Stimulated activated CD8-positive, alpha-beta memory T cell treated with anti-CD3 and anti-CD28 coated beads, Interleukin-4, amount 100 ng/mL, for 1 hour (primary cell): ENCODE measurements at places on chromosomes 6 and 20.

- DNase-seq, result no peak
Observed at GRCh38 chr6:13304101-13304500, 24.2 kb downstream of the TBC1D7 start.

GRCh38 chr6:53728570-53729194, 63.1 kb upstream of the KLHL31 start:
- DNase-seq, result peak; percentile 18

- no peak for DNase-seq
Observed at GRCh38 chr6:53437557-53438202, 88.9 kb upstream of the ELOVL5 start.

DNA sequence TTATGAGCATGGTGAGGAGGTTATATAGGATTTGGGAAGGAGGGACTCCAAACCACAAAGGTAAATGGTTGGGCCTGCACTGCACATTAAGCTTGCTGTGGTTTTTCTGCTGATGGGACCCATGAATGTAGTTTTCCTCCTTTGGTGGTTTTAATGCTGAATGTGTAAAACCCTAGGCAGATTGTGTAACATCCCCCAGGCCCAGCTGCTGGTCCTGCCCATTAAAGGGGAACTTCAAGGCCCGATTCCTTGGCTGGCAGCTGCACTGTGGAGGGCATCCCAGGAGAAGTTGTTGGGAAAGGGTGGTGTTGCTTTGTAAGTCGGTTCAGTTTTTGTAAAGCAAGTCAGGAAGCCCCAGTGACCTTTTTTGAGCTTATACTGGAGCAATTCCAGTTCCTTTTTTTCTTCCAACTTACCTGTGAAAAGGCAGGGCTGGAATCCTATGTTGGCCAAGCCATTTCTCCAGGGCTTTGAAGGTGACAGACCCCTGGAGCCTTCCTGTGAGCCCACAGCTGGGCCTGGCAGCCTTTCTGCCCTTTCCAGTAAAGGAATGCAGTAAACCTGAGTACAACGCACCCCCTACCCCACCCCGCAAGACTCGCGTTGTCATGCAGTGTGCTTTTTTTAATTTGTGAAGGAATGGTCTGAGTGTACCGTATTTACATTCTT, 43.1 kb upstream of the NAA20 start:
- DNase-seq, result no peak

- DNase-seq, result no peak
Observed at GRCh38 chr6:25085756-25086155, 150.0 kb upstream of the RIPOR2 start.

DNA sequence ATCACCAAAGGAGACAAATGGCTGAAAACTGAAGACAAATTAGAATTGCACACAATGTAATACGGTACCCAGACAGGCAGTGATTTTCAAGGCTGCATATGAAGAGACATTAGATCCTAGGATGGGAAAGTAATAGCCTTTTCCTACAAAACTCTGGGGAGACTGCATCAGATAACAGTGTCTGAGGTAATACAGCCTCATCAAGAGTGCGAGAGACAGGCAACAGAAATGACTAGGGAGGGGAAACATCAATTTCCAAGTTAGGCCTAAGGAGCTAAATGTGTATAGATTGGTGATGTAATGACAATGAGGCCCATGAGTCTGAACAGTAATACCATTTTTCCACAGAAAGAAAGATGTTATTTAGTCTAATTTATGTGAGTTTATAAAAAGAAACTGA, 200.3 kb downstream of the HTR1B start:
- DNase-seq, result no peak

DNA sequence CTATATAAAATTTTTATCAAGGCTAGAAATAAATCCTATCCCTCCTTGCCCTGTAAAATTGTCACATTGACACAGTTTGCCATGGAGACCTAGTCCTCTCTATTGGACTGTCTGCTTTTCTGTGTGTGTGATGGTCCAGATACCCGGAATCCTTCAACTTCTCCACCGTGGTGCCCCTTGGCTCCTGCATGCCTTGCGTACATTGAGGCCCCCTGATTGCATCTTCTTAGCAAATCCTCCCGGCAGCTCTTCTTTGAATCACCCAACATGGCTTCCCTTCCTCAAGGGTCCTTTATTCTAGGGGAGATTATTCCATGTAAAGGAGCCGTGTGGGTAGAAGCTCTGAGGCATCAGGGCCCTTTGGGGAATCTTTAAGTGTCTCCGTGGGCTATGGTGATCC, 219.5 kb downstream of the CDC5L start:
- DNase-seq, result no peak

GRCh38 chr20:62603021-62603906, 39.0 kb upstream of the SLCO4A1 start:
- no peak for DNase-seq

- no peak for DNase-seq
Observed at GRCh38 chr6:12666886-12667285, 49.7 kb upstream of the PHACTR1 start.

DNA sequence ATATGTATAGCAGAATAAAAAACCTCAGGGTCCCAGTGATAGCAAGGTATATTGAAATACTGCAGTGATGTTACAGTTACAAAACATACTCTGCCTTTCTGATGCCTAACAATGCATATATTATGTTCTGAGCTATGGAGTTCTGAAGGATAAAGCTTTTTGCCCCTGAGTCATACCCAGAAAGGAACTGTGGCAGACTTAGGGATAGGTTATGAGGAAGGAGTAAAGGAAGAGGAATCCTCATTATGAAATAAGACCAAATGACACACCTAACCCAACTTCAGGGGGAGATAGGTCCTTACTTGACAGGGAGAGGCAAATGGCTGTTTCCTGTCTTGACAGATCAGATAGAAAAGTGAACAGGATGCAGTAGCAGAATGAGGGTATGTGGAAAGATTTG, 940.6 kb upstream of the FLRT3 start:
- no peak for DNase-seq

DNA sequence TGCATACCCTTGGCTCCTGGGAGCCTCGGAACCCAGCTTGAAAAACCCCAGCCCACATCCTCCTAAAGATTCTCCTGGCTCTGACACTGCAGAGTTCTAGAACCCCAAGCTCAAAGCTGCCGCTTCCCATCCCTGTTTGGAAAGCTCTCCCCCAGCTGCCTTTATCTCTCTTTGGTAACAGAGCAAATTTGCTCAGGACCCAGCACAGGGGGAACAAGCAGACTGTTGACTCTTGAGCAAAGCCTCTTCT, 38.9 kb downstream of the HNF4A start:
- DNase-seq, result no peak

GRCh38 chr20:62760856-62761758, 35.2 kb upstream of the MRGBP start:
- no peak for DNase-seq

- no peak for DNase-seq
Observed at GRCh38 chr20:59948212-59948611, 8.0 kb downstream of the FAM217B start.

- no peak for DNase-seq
Observed at GRCh38 chr6:76615395-76615794, 542.9 kb upstream of the IMPG1 start.

- DNase-seq, result no peak
Observed at GRCh38 chr6:42453654-42454427, 2.1 kb upstream of the TRERF1 start.

DNA sequence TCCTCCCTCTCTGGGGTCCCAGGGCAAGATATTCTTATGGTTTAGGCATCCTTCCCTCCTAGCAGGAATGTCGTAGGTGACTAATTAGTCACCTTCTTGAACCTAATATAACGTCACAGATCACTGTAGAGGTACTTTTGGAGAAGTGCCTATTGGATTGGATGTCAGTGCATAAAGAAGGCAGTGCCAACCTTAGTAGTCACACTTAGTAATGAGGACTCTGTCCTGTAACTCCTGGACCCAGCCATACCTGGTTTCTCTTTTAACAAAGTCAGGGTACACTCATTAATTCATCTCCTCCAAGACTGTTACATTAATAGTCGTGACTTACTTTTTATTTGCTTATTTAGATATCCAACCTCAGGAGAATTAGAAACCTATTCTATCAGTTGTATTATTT, 20.0 kb downstream of the VTA1 start:
- DNase-seq, result no peak

DNA sequence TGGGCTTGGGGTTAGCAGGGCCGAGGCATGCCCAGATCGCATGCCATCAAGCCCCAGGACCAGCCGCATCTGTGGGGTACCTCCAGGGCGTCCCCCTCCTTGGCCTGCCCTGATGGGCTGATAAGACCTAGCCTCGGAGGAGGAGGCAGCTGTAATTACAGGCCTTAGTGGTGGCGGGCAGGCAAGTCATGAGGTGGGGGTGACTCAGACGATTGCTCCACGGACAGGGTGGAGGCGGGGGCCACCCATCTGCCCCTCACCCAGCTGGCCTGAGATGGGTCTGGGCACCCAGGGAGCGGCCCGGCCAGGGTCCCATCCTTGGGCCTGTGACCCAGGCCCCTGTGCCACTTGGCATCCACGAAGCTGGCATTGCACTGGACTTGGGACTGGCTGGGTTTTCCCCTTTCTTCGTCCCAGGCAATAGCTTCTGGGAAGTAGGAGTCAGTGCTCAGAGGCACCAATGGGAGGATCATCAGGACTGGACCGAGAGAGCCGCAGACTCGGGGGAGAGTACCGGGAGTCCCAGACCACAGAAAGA, 57.5 kb downstream of the CEBPB start:
- DNase-seq, result no peak

GRCh38 chr6:27441001-27441400, 31.9 kb downstream of the ZNF184 start:
- DNase-seq, result no peak

DNA sequence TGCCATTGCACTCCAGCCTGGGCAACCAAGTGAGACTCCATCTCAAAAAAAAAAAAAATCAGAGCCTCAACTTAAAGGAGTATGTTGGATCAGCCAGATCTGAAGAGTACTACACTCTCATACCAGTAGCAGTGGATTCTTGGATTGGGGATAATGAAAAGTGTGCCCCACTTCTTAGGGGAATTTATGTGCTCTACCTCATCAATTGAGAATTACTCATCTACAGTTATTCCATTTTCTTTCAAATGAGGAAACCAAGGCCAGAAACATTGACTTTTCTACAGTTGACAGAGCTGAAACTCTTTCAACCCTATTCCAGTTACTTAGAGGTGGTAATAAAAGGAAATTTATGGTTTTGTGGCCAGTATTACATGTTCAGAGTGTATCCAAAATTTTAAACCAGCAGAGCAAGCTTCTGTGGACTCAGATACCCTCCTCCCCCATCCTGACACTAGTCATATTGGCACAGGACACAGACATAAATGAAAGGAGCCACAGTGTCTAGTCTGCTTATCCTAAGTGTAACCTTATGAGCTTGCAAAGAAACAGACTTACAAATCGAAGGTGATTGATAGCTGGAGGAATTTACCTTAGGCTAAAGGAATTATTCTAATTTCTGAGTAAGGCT, 51.2 kb downstream of the ORC3 start:
- DNase-seq, result no peak

GRCh38 chr6:32149932-32150870, 1.5 kb downstream of the PRRT1 start:
- no peak for DNase-seq

DNA sequence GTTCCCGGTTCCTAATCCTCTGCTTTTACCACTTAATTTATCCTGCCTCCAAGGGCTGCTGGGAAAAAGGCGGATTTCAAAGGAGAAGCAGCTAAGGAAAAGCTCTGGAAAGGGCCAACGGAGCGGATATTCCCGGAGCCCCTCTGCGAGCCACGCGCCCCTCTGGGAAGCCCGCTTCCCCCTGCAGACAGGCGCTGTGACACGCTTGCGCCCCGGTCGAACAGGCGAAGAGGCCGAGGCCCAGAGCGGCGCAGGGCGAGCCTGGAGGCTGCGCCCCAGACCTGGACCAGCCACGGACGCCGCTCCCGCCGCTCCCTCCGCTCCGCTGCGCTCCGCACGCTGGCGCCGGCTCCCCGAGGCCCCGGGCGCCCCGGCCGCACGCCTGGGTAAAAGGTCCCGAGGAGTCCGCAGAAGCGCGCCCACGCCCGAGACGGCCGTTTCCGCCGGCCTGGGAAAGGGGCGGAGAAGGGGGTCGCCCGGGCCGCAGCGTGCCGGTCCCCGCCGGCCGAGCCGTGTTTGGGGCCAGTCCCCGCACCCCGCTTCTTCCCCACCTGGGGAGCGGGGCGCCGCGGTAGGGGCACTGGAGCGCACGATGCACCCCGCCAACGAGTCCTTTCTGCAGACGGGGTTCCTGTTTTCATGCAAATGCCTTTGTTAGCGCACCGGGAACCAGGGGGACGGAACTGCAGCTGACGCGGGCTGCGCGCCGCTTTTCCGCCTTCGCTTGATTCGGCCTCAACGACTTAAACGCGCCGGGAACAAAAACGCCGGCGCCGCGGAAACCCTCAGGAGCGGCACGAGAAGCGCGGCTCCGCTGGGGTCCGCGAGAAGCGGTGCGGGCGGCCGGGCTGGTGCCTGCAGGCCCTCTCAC, 91.9 kb upstream of the SIRPA start:
- no peak for DNase-seq

GRCh38 chr6:155067956-155068615, 73.0 kb downstream of the TIAM2 start:
- no peak for DNase-seq

GRCh38 chr20:18326990-18327389, 38.7 kb downstream of the ZNF133 start:
- no peak for DNase-seq

- DNase-seq, result no peak
Observed at GRCh38 chr6:71513036-71513435, 224.4 kb downstream of the OGFRL1 start.

DNA sequence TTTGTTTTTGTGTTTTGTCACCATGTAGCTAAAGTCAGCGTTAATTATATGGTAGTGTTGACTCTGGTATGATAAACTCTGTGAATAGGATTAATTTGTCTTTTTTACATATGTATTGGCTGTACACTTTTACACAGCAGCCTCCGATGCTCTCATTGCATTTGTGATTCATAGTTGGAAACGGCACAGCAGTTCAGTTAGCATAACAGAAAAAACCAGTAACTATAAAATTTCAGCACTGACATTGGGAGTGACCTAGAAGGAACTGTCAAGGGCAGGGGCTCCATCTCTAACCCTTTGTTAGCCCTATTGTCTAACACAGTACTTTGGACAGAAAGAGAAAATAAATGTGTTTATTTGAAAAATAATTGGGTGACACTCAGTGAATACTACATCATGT, 5.6 kb upstream of the BEND6 start:
- DNase-seq, result no peak

DNA sequence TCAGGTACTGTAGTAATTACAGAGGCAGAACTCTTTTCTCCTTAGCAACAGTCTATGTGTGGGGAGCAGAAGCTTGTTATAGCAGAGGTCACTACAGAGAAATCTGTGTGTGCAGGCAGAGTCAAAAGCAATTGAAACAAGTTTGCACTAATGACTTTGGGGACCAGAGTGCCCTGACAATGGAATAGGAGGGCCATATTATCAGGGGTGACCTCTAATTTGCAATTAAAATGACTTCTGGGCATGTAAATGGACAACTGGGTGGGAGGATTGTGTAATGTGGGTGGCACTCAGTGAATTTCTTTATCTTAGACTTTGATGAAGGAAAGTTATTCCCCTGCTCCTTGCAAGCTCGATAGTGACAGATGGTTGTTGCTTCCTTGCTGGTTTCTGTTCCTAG, 127.2 kb downstream of the PLCB4 start:
- DNase-seq, result no peak

GRCh38 chr6:161694995-161695394, 421.1 kb upstream of the AGPAT4 start:
- DNase-seq, result no peak
